ENCODE measurements at places on chromosomes 6 and 20.

DNA sequence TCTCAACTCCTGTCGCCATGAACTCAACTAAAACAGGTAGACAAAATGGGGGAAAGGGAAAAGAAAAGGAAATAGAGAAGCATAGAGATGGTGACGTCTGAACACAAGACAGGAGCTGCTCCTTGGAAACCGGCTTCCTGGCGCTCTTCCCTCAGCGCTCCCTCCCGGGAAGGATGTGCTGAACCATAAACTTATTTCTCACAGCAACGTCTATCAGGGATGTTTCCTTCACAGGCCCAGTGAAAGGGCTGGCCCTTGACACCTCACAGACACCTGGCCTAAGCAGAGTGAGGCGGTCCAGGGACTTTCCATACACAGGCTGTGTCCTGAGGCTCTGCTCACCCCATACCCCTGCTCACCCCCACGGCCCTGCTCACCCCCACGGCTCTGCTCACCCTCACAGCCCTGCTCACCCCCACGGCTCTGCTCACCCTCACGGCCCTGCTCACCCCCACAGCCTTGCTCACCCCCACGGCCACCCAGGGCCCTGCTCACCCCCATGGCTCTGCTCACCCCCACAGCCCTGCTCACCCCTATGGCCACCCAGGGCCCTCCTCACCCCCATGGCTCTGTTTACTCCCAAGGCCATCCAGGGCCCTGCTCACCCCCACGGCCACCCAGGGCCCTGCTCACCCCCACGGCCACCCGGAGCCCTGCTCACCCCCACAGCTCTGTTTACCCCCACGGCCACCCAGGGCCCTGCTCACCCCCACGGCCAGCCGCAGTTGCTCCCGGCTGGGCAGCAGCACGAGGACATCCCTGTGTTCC lies 653 bp downstream of the FRMD1 start:
- DNase-seq, result no peak

DNA sequence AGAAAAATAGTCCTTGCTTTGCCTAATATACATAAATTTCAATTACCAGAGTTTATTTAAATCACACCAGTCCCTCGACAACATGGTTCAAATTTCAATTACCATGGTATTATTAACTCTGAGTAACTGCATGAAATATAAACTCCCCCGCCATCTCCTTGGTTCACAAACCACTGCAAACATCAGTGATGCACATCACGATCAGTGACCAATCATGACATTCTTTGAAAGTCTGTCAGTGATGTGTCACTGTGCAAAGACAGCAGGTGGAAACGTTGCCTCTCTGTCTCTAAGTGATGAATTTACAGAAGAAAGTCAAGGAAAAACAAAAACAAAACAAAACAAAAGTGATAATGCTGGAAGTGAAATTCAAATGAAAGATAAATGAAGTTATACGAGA lies 86.7 kb downstream of the TASP1 start:
- no peak for DNase-seq

DNA sequence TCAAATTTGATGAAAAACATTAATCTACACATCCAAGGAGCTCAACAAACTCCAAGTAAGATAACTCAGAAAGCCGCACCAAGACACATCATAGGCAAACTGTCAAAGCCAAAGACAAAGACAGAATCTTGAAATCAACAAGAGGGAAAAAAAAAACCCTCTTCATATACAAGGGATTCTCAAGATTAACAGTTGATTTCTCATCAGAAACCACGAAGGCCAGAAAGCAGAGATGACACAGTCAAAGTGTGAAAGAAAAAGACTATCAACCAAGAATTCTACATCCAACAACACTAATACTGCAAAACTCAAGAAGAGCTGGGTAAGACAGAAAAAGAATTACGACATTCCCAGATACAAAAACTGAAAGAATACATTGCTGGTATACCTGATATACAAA lies 73.8 kb downstream of the CDK19 start:
- DNase-seq, result no peak

- DNase-seq, result no peak
Observed at GRCh38 chr6:127857051-127857637, 43.7 kb downstream of the THEMIS start.

DNA sequence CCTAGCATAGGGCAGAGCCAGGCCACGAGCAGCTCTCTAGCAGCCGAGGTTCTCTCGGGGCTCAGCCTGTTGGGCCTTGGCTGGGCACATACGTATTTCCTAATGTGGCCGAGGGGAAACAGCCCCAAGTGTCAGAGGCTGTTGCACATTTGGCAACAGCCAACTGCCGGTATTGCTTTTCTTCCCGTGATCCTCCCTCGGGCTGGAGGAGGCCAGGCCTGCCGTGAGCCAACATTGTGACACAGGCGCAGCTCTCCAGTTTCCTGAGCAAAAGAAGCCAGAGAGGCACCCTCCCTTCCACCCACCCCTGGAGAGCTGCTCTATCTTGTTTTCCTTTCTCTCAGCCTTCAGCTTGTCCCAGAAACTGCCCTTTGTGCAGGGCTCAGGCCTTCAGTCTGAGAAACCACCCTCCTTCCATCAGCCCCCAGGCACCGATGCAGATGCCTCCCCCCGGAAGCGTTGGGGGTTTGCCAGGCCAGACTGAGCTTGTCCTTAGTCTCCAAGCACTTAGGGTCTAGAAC lies 5.1 kb upstream of the BPI start:
- no peak for DNase-seq

DNA sequence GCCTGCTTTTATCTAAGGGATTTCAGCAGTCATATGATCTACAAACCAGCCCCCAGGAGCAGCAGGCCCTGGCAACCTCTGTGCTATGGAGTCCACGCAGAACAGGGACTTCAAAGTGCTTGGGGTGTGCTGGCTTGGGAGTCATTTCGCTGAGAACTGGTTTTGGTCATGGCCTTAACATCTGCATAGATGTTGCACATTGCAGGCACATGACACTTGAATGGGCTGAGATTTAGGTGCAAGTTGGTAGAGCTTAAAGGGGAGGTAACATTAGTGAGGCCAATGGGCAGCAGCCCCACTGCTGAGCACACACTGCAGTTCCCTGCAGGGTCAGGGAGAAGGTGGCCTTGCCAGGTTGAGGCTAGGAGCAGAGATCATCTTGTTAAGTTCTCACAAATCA lies 43.6 kb downstream of the RREB1 start:
- DNase-seq, result no peak

- no peak for DNase-seq
Observed at GRCh38 chr6:130602151-130602770, 224.9 kb upstream of the SMLR1 start.

GRCh38 chr6:150238336-150238741 lies 95.5 kb downstream of the PPP1R14C start:
- DNase-seq, result no peak

GRCh38 chr20:4894409-4894808 lies 106.9 kb downstream of the SLC23A2 start:
- DNase-seq, result no peak

- no peak for DNase-seq
Observed at GRCh38 chr6:30172681-30173080, 9.3 kb downstream of the TRIM15 start.

- DNase-seq, result no peak
Observed at GRCh38 chr6:107641500-107641941, 151.6 kb downstream of the SOBP start.

DNA sequence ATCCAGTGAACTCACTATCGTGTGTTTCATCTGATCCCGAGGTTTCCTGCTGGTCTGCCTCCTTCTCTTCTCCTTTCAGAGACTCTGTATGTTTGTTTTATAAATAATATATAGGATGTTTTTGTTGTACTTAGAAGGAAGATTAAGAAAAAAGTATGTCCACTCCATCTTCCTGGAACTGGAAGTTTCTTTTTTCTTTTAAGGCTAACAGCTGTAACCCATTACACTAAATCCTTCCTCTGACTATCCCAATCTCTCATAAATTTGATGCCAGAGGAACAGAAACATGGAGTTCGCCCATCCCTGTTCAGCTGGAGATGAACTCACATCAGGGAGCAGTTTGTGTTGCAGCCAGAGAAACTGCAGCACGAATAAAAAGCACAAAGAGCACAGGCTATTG lies 20.7 kb downstream of the RIPK1 start:
- no peak for DNase-seq

- no peak for DNase-seq
Observed at GRCh38 chr6:38117281-38117680, 297.8 kb downstream of the ZFAND3 start.

GRCh38 chr6:31049518-31049917 lies 39.2 kb downstream of the MUC22 start:
- DNase-seq, result no peak

GRCh38 chr6:87879132-87879861 lies 168.3 kb upstream of the SPACA1 start:
- DNase-seq, result no peak

DNA sequence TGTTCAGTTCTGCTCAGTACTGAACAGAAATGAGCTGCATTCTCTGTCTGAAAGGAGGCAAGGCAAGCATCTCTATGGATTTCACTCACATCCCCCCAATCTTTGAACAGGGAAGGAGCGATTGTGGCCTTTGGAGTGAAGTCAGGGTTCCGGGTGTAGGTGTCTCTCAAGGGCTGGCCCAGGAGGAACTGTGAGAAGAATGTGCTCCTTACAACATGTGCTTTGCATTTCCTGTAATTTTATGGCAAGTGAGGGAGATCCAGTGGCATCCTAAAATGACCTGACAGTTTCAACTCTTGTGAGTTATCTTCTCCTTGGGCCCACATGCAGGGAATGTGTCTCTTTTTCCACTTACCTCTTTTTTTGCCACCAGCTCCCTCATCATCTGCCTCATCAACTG lies 63.0 kb upstream of the RIN2 start:
- no peak for DNase-seq

DNA sequence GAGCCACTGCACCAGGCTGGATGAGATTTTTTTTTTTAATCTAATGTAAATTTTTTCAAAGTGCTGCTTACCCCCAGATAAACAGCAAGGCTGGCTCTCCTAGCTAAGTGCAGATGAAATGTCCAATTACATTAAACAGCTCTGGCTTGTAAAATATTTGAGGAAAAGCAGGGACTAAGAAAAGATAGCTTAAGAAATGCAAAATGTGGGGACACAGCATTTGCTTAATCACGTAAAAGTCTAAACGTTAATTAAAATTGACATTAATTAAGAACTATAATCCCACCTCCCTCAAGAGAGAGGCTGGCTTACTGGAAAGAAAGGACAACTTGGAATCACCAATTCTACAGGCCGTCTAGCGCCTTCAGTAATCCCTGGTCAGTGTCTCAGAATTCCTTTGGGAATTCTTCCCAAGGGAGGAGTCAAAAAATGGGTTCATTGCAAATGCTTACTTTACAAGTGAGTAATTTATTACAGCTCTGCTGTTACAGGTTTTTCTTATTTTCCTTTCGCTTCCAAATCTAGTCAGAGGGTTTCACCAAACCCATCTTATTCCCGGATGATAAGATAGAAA lies 13.6 kb upstream of the MARCKS start:
- DNase-seq, result no peak

DNA sequence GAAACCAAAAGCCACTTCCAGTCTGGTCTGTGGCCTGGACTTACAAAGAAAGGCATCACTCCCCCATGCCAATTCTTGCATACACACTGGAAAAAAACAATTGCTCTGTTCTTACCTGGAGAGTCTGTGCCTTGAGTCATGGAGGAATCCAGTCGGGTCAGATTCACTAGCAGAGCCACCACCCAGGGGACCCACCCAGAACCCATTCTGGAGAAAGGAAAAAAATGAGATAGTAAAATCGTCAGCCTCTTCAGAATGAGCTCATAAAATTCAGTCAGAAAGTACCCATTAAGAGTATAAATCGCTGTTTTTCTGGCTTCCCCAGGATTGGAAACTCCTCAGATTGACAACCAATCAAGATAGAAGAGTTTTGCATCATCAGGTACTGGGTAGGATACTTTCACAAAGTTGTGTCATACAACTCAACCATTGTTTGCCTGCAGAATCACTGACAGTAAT lies at the start of gene HLA-DOB:
Gene HLA-DOB (minus strand): TSS at position 257 of the 459 bp plus-strand sequence. CDS start 51 bp downstream, at position 206.
- no peak for DNase-seq

GRCh38 chr6:85402071-85402470 lies 47.8 kb upstream of the NT5E start:
- no peak for DNase-seq

DNA sequence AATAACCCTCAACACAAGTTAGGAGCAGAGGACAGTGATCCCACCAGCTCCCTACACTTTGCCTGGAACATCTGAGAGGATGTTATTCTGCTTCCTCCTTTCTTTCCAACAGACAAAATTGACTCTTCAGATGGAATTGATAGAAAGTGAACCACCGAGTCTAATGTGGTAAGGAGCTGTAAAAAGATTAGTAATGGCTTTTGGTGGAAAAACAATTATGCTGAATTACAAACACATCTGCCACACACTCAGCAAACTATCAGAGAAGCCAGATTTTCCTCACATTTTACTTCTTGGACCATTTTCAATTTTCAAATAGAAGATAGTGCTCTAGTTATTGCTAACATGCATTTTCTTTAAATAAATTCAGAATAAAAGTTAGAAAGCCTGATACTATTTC lies 171.8 kb upstream of the COL21A1 start:
- no peak for DNase-seq

DNA sequence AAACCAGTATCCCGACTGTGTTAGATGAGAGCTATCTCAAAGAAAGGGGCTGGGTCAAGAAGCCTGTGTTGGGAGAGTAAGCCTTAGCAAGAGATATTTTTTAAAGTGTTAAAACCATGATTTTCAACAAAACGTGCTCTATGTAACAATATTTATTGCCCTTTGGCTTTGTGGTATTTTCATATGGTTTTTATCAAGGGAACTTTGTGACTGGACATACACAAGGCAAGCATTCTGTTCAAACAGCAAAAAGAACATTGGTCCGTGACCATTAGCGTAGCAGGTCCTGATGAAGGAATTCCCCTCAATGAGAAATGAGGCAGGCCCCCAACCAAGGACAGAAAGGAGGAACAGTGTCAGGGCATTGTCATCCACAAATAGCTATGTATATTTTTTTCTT lies 222.6 kb downstream of the MYLK4 start:
- no peak for DNase-seq

GRCh38 chr6:27591699-27592480 lies 119.0 kb upstream of the ZNF184 start:
- DNase-seq, result peak; percentile 44

DNA sequence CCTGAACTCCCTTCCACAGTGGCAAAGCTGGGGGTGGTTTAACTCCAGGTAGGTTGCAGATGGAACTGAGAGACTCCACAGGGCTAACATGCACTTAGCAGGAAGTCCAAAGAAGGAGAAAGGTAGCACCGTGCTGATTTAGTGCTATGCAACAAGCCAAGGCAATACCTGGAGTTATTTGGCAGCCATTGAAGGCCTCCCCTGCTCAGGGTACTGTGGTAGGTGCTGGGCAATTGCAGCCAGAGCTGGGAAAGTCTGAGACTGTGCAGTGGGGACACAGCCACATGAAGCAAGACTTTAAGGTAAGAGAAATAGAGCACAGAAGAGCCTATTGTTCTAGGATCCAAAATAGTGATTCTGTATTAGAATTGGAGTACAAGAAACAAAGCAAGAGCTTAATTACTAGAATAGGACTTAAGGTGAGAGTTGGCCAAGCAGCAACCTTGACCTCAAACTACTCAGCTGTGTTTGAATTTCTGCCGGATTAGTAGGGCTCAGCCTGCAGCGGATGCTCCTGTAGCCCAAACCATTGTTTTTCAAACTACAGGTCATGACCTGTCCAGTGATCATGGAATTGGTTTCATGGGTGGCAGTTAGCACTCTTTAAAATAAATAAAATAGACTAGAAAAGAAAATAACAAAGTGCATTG lies 80.8 kb upstream of the STMND1 start:
- DNase-seq, result no peak
